ENCODE measurements at places on chromosomes 5 and 9. TPM values are rescaled to one million over a fixed set of nuclear protein-coding genes. Genes with fewer than 3 reads are reported as not detected.

DNA sequence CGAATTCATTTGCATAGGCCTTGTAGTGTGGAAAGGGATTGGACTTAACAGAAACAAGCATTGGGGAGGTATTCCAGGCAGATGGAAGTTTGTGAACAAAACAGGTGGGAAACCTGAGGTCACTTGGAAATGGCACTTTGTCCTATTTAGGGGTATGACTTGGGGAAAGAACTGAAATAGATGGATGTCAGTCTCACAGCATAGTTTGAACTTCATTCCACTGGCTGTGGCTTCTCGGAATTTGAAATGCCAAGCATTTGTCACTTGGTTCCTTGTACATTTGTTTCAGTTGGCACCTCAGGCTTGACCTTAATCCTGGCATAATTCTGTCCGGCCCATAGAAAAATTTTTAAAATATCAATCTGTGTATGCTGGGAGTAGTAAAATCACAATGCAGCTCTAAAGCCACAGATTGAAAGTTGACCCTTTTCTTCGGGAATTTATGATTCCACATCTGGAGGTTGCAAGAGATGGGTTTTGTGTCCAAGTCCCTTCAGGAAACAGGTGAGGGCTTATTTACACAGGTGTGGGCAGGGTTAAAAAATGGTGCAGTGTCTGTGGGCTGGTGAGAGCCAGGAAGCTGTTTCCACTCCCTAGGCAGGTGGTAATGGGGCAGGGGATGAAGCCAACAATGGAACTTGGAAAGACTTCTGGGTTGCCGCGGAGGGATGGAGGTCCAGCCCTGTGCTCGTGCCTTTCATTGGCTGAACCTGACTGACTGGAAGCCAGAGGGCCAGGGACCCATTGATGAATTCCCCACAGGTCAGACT is 39.2 kb upstream of the PDE8B start:
- no peak for DNase-seq

DNA sequence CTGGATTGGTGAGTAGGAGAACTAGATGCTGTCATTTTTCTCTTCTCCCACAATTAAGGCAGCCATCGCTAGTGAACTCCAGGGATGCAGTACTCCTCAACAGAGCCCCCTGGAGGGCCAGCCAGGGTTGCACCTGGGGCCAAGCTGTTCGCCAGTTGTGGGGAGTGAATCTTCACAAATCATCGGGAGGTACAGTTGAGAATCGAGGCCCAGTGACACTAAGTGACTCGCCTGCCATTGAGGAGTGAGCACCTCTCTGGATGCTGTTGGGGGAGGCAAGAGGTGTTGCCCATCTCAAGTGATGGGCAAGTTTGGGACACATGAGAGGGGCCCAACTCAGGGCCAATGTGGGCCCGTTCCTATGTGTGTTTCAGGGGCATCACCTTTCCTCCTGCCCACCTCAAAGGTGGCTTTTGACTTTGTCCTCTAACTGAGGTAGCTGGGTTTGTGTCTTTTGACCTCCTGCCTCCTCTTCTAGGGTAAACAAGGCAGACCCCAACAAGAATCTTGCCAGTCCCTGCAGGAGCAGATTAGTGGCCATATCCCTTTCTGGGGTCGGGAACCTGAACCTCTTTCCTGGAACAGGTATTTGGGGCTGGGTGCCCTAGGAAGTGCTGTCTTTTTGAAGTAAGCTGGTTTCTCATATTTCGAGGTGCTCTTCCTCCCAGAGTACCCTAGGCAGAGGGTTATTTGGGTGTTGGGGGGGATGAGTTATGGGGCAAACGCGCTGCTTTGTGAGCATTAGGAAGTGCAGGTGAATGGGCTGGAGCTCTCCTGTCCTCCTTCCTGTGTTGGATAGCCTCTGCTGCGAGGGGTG is 181.2 kb downstream of the MACROH2A1 start:
- DNase-seq, result no peak

DNA sequence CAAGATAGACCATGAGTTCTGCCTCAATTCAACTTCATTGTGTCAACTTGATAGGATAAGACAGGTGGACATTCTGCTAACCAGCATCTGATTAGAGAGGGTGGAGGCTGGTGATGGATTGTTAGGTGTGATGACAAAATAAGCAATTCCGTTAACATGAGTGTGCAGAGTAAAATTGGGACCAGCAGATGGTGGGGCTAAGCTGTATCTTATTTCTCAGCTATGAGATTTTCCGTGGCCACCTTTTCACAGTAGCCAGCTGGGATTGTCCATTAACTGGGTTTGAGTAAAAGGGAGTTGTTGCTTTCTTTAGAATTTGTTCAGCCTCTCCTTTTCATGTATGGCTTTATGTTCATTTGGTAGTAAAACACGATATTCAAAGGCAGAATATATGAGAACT is 28.8 kb upstream of the TAL2 start:
- DNase-seq, result no peak

GRCh38 chr9:80881320-80881719 is 808.0 kb downstream of the TLE1 start:
- DNase-seq, result no peak

DNA sequence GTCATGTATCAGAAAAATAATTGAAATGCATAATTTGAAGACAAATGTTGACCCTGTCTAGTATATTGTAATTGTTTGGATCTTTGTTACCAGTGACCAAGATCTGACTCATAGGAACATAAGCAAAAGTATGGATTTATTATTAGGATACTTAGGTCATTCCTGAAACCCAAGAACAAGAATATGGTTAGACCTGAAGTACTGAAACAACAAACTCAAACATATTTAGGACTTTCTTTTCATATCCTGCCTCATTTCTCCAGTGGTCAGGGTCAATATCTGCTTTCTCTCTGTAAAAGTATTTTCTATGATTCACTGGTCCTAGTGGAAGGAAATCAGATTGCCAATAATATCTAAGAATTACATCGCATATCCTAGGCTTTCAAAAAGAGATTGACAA is 1937.1 kb upstream of the WWC1 start:
- no peak for DNase-seq

DNA sequence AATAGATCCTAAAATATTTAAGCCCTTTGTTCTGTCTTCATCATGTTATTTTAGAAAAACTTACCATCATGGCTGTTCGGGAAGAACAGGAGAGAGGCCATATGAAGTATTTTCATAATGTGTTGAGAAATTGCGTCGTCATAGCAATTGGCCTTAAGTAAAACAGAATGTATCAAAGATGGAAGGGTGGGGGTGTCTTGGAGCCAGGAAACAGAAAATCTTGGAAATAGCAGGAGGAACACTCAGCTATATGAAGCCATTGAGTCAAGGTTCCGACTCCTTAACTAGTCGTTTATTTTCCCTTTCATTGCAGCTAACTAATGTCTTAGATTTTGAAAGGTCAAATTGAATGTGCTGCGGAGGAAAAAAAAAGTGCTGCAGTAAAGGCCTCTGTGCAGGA is 1.3 kb downstream of the SPTAN1 start:
- no peak for DNase-seq

CCNJL gene
- polyA plus RNA-seq, result 0.12 TPM

LOX gene
- polyA plus RNA-seq, result not detected

FBP2 gene
- polyA plus RNA-seq, result not detected

RLN2 gene
- 10.6 TPM for polyA plus RNA-seq

CNTNAP3 gene
- not detected for polyA plus RNA-seq

DNA sequence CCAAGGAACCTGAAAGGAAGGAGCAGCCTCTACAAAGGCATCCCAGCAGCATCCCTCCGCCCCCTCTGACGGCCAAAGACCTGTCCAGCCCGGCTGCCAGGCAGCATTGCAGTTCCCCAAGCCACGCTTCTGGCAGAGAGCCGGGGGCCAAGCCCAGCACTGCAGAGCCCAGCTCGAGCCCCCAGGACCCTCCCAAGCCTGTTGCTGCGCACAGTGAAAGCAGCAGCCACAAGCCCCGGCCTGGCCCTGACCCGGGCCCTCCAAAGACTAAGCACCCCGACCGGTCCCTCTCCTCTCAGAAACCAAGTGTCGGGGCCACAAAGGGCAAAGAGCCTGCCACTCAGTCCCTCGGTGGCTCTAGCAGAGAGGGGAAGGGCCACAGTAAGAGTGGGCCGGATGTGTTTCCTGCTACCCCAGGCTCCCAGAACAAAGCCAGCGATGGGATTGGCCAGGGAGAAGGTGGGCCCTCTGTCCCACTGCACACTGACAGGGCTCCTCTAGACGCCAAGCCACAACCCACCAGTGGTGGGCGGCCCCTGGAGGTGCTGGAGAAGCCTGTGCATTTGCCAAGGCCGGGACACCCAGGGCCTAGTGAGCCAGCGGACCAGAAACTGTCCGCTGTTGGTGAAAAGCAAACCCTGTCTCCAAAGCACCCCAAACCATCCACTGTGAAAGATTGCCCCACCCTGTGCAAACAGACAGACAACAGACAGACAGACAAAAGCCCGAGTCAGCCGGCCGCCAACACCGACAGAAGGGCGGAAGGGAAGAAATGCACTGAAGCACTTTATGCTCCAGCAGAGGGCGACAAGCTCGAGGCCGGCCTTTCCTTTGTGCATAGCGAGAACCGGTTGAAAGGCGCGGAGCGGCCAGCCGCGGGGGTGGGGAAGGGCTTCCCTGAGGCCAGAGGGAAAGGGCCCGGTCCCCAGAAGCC is 30.8 kb downstream of the CD180 start:
- DNase-seq, result peak; percentile 71

SLC1A1 gene
- not detected for polyA plus RNA-seq

DNA sequence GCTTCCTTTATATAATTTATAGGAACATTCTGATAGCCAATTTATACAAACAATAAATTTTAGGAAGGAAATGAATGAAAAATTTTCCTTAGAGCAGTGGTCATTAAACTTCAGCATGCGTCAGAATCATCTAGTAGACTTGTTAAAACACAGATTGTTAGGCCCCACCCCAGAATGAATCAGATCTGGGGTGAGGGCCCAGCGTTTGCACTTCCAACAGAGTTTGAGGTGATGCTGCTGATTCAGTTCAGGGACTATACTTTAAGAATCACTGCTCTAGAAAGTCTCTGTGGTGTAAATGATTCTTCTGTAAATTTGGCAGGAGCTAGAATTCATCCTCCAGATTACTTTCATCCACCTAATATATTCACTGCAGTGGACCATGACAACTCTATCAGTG is 80.4 kb downstream of the SLC12A2 start:
- no peak for DNase-seq

BTNL3 gene
- polyA plus RNA-seq, result not detected

Measured in naive B cell (primary cell).